ENCODE measurements at places on chromosomes 2 and 18.

GRCh38 chr18:42106784-42107183 lies 151.8 kb downstream of the PIK3C3 start:
- DNase-seq = no peak

DNA sequence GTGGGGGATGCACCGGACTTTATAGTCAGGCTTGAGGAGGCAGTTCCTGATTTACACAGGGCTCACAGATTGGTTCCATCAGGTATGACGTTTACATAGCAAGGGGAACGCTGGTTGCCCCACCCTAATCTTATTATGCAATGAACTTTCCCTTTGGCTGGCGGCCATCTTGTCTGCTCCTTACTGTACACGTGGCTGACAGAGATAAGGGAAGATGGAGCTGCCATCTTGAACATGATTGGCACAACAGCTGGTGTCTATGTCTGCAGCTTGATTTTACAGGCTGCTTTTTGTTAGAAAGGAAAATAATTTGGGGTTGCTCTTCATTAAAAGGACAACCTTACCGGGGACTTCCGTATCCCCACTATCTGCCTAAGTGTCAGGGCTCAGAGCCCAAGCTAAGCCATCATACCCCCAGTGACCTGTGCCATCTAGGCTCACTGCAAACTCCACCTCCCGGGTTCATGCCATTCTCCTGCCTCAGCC lies 33.5 kb upstream of the ATG16L1 start:
- DNase-seq = no peak

DNA sequence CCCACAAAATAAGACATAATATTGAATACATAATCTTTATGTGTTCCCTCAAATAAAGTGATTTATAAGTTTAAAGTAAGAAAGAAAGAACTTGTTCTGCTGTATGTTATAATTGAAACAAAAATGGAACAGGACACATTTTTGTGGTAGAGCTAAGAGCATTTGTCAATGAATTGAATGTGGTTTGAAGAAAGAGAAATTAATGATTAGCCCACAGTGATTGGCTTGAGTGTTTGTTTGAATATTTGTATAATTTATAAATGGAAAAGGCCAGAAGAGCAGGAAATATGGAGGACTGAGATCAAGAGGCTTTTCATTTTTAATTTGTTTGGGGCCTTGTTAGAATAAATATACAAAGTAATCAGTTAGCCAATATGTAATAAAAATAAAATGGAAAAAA lies 395.1 kb upstream of the CDH19 start:
- no peak for DNase-seq

- no peak for DNase-seq
Observed at GRCh38 chr2:49259926-49260325, 105.6 kb upstream of the FSHR start.

DNA sequence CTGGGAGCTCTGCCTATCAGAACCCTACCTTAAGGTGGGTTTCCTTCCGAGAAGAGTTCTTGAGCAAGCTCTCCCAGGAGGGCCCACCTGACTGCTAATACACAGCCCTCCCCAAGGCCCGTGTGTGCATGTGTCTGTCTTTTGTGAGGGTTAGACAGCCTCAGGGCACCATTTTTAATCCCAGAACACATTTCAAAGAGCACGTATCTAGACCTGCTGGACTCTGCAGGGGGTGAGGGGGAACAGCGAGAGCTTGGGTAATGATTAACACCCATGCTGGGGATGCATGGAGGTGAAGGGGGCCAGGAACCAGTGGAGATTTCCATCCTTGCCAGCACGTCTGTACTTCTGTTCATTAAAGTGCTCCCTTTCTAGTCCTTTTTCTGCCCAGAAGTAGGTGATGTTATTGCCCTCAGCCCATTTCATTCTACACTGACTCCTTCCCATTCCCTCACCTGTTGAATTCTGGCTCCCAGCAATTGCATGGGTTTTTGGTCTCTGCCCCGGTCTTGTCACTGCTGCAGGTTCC lies 6.5 kb downstream of the TMEM37 start:
- no peak for DNase-seq

GRCh38 chr2:172246649-172247048 lies 143.9 kb upstream of the DLX2 start:
- DNase-seq = no peak

DNA sequence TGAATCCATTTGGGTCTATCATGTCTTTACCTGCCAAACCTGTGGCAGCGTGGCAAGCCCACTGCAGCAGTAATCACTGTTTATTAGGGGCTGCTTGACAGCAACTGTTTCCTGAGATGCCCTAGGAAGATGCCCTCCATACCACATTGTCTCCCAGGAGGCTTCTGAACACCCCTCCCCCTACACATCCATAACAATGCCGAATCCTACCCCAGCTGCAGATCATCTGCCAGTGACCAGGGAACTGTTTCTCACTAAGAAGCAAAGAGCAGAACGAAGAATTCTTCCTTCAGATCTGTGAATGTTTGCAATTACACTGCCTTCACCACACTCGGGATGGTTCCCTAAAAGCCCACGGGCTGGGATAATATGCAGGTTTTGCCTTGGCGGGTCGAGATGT lies 127.8 kb downstream of the VIT start:
- no peak for DNase-seq

DNA sequence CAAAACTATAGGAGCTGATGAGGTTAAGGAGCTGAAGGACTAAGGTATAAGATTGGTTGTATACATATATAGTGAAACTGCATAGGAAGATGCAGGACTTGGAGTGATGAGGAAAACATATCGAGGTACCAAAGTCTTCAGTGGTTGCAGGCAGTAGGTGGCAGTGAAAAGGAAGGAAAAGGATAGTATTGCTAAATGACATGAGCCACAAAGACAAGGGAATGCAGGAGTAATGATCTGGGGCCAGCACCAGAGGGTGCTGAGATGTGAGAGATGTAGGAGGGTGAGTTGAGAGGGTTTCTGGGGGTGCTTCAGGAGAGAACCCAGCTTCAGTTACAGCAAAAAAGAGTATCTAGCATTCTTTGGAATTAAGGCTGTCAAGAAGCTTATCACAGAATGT lies 172.2 kb upstream of the MYO3B start:
- DNase-seq = no peak

- DNase-seq = no peak
Observed at GRCh38 chr18:49487711-49488310, 777 bp upstream of the C18orf32 start.

DNA sequence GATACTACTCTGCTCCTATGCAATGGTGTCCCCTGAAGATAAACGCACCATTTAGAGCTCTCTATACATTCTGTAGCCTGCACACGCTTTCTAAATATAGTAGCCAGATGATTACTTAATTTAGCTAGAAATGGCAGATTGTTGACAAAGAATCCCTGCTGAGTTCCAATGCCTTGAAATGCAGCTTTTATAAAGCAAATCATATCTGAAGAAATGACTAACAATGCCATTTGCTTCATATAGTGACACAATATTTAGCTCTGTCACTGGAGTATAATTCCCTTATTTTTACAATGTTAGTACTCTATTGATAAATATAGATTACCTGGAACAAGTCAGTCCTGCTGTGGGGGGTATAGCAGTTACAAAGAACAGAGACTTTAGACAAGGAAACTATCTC lies 166.2 kb downstream of the CDCA7 start:
- no peak for DNase-seq

GRCh38 chr2:226699321-226699720 lies 100.3 kb downstream of the IRS1 start:
- no peak for DNase-seq

- no peak for DNase-seq
Observed at GRCh38 chr2:219645631-219646527, 18.4 kb downstream of the SLC4A3 start.

- no peak for DNase-seq
Observed at GRCh38 chr2:189540551-189540950, 40.0 kb downstream of the SLC40A1 start.

- DNase-seq = no peak
Observed at GRCh38 chr18:62486290-62486964, 36.4 kb upstream of the ZCCHC2 start.

DNA sequence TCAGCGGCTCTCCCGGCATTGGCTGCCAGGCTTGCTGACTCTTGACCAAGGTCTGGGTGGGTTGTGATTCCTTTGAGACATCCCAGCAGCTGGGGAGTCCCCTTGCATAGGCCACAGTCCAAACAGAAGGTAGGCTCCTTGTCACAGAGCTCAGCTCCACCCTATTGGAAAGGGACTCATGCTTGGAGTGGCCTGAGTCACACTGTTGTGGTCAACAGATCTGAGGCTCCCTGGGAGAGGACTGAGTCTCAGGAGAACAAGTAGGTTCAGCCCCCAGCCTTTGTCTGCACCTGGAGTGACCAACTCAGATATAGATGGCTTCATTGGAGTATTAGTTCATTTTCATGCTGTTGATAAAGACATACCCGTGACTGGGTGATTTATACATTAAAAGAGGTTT lies 32.1 kb upstream of the SH3BP4 start:
- DNase-seq = no peak

DNA sequence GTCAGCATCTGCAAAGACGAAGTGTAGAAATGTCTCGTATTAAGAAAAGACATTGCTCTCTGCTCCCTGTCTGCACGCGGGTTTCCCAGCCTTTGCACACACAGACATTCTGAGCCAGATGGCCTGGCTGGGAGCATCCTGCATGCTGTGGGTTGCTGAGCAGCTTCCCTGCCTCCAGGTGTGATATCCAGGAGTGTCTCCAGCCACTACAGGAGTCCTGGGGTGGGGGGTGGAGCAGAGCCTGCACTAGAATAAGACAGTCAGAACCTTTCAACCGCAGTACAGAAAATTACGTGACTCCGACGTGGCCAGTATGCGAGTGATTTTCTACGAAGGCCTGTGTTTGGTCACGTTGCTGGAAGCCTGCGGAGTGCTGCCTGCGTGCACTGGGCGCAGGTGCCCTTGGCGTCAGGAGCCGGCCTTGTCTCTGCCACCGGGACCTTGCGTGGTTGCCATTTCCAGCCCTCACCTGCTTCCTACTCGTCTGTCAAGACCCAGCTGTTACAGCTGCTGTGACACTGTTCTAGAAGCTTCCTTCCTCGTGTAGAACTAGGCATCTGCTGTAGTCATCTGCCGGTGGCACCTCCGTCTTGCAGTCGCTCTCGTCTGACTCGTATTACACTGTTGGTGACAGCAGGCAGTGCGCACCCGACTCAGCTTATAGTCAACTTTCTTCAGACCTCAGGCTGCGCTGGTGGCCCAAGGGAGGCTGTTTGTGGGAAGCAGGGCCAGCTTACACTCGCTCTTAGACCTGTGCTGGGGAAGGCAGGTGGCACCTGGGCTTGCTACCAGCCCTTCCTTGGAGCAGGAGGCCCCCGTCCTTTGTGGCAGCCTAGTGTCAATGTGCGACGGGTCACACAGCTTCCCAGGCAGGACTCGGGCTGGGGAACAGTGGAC lies 11.2 kb downstream of the CTDP1 start:
- no peak for DNase-seq

DNA sequence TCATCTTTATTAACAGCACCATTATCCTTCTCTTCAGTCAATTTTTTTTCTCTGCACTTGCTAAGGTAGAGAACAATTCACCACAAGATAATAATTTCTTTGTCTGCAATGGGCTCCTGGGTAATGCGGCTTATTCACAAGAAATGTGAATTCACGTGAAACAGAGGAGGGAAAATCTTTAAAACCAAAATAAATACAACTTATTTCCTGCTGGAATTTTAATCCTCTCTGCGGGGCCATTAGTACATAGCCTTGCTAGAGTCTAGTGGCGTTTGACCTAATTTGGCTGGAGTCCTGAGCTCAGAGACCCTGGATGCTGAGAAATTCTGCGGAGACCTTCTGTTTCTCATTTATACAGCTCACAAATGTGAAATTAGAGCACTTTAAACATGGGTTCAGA lies 319.3 kb upstream of the MMADHC start:
- DNase-seq = no peak

GRCh38 chr18:44536619-44537018 lies 144.1 kb upstream of the SETBP1 start:
- no peak for DNase-seq

- no peak for DNase-seq
Observed at GRCh38 chr18:62828852-62829251, 113.5 kb downstream of the PHLPP1 start.

DNA sequence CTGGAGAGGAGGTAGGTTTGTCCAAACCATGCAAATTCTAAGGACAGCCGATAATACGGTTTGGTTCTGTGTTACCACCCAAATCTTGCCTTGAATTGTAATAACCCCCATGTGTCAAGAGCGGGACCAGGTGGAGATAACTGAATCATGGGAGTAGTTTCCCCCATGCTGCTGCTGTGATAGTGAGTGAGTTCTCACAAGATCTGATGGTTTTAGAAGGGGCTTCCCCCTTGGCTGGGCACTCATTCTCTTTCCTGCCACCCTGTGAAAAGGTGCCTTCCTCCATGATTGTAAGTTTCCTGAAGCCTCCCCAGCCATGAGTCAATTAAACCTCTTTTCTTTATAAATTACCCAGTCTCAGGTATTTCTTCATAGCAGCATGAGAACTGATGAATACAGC lies 295.2 kb downstream of the NBAS start:
- no peak for DNase-seq

DNA sequence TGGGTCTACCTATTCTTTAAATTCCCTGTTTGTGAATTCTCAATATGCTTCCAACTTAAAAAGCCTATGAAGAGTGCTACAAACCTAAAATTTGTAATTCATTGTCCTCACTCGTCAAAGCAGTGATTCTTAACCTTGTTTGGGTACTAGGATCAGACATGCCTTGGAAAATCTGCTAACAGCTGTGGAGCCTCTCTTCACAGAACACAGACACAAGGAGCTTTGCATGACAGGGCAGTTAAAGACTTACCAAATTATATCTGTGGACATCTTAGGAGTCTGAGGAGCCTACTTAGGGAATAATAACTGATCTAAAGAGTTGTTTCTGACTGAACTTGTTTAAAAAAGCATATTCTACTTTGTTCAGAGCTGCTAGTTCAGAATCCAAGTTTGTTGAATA lies 38.1 kb downstream of the TMEM87B start:
- no peak for DNase-seq

GRCh38 chr18:68445668-68446426 lies 269.1 kb downstream of the TMX3 start:
- DNase-seq = no peak

- DNase-seq = no peak
Observed at GRCh38 chr18:28382215-28382879, 205.4 kb upstream of the CDH2 start.

DNA sequence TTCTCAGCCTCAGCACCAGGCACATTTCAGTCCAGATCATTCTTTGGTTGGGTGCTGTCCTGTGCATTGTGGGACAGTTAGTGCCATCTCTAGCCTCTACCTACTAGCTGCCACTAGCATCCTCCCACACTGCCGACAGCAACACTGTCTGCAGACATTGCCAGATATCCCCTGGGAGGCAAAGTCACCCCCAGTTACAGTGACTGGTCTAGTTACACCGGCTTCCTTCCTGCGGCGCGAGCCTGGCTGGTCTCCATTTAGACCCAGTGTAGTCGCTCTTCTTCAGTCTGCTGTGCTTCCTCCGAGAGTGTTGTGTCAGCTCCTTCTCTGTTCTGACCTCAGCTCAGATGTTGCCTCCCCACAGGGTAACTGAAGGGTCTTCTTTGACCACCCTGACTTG lies 283.1 kb downstream of the PHLPP1 start:
- DNase-seq = no peak

DNA sequence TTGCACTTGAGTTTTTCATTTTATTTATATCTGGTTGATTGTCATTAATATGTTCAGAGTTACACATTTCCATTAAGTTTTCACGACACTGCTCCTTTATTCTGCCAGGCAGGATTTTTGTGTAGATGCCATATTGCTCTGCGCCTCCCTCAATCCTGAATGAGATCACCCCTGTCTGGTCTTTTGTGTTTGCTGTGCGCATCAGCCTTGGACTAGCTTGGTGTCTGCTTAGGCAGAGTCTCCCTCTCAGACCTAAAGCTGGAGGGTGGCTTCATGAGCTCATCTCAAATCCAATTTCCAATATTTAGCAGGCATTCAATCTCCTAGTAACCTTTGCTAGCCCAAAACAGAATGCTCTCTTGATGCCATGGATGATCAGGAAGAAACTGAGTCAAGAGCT lies 137.4 kb downstream of the SMAD7 start:
- DNase-seq = no peak
